ENCODE measurements at places on chromosomes 1 and 21. TPM values are rescaled to one million over a fixed set of nuclear protein-coding genes. Genes with fewer than 3 reads are reported as not detected.

Gene HES2
- not detected for total RNA-seq

Gene PTPN14
- total RNA-seq, result 49.6 TPM

Gene TINAGL1
- 241 TPM for total RNA-seq

Gene TTLL7
- 38.6 TPM for total RNA-seq

Gene RXRG
- not detected for total RNA-seq

Gene CD1D
- total RNA-seq, result 3.0 TPM

Gene CLCA1
- total RNA-seq, result not detected

Gene IQCC
- 0.97 TPM for total RNA-seq

Gene LRRC53
- total RNA-seq, result not detected

Gene POGK
- 29.0 TPM for total RNA-seq

Gene C1orf116
- total RNA-seq, result not detected

Gene ETNK2
- total RNA-seq, result 1.5 TPM
